ENCODE measurements at places on chromosomes 1 and 21.

DNA sequence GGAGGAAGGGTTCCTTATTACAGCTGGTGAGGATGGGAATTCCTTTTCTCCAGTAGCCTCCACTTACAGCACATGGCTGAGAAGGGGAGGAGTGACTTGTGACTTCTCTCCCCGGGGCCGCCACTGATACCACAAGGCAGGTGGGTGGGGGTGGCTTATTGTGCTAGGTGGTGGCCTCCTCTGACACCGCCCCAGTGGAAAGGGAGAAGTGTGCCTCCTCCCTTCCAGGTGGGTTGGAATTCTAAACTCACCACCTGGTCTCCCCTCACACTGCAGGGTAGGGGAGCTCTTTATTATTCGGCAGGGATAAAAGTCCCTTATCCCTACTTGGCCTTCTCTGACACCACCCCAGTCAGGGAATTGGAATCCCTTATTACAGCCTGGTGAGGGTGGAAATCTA, 89.5 kb downstream of the CCDC30 start:
- DNase-seq = no peak

GRCh38 chr1:40958210-40958609, 21.3 kb upstream of the CTPS1 start:
- DNase-seq = no peak

DNA sequence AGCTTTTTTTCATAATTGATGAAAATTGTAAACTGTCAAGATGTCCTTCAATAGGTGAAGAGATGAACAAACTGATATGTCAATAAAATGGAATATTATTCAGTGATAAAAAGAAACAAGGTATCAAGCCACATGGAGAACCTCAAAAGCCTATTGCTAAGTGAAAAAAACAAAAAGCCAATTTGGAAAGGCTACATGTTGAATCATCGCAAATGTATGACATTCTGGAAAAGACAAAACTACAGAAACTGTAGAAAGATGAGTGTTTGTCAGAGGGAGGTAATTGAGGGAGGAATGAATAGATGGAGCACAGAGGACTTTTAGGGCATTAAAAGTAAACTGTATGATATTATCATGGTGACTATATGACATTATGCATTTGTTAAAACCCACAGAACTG, 34.5 kb upstream of the USP25 start:
- DNase-seq = no peak

- DNase-seq = no peak
Measured at GRCh38 chr21:31554511-31555022, 104.9 kb upstream of the SOD1 start.

DNA sequence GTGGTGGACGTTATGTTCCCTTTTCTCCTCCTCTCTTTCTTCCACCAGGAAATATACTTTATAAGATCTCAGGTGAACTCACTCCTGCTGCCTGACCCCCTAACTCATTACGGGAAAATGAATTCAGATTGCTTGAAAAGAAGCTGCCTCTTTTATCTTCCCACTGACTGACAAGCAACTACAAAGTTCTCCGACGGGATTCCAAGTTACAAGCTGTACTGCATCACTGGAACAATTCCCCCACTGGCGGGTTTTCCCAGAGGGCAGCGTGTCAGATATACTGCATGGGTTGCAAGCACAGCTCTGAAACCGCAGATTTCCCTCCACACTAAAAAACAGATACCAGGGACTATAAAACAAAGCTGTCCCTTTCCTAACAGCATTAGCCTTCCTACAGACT, 390.6 kb downstream of the KCTD3 start:
- no peak for DNase-seq

DNA sequence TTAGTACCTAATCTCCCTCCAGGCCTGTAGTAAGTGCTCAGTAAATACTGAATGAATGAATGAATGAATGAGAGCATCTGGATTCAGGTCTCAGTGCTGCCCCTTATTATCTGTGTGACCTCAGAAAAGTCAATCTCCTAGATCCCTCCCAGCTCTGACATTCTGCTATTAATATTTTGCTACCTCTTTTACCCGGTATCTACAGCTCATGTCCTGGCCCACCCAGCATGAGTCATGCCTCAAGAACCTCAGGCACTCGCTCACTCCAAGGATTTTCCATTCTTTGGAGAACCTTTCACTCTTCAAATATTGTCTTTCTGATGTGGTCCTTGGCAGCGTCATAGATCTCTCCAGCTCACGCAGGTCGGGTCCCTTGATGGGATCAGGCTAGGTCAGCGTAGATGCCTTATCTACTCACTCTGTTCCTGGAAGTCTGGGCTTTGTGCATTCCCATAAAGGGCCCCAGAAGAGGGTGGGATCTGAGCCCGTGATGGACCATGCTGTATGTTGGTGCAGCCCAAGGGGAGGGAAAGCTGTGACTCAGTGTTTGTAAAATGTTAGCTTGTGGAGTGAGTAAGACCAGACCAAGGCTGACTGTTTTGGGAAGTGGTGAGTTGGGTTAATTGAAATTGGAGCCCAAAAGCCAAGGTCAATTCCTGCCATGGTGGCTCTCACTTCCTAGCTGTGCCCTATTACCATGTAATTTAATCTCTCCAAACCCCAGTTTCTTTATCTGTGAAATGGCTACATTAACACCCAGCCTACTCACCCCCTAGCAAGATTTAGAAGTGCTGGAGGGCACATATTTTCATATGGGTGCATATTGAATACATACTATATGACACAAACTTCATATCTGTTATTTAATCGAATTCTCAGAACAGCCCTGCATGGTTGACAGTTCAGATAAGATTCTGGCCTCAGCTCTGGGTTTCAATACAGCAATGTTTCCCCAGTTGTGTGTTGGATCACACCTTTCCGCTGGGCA, 214.1 kb upstream of the USP24 start:
- peak; percentile 97 for DNase-seq

DNA sequence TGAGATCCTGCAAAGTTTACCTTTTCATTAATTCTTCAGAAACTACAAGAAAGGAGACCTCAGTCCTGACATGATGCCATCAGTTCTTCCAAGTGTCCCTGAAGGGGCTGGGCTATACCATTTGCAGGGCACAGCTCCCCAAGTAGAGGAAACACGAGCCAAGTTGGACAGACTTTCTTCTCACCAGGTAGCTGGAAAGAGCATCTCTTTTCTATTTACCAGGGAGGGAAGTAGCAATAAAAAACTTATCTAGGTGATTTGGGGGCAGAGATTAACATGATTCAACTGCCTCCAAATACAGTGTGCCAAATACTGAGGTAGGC, 103.9 kb upstream of the KCND3 start:
- DNase-seq = no peak

DNA sequence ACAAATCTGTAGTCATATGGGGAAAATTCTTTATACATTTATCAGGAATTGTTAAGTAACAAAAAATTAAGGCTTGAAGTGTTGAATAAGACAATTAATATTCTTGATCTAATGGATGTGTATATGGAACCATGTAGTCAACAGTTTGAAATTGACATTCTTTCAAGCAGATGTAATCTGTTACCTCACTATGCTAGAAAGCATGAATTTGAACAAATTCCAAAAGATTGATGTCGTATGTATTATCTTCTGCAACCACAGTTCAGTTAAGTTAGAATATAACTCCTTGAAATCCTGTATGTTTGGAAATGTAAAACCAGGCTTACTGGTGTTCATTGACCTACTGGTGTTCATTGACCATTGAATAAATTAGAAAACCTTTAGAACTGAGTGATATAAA, 16.1 kb downstream of the CCDC18 start:
- DNase-seq = no peak

- no peak for DNase-seq
Measured at GRCh38 chr1:217188280-217189237, 442.3 kb downstream of the GPATCH2 start.

DNA sequence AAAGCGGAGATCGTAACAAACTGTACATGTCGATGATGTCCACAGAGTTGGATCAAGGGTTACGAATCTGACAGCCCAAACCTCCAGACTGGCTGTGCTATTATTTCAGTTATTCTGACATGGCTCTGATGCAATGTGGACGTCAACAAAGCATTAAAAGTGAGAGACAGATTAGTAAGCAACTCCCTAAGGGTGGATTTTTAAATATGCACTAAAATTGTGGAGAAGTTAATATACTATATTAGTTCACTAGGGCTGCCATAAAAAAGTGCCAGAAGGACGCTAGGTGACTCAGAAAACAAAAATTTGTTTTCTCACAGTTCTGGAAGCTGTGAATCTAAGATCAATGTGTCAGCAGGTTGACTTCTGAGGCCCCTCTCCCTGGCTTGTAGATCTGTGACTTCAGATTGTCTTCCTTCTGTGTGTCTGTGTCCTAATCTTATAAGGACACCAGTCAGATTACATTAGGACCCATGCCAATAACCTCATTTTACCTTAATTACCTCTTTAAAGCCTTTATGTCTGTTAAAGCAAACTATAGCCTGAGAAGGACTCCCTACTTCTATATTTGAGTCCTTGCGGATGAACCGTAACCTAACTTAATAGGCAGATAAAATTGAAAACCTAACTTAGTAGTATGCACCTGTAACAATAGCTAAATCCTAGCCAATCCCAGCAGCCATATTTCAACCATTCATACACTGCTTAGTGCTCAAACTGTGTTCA, 66.0 kb upstream of the BACH1 start:
- DNase-seq = no peak

GRCh38 chr1:243549108-243549507, 293.3 kb downstream of the SDCCAG8 start:
- DNase-seq = no peak

DNA sequence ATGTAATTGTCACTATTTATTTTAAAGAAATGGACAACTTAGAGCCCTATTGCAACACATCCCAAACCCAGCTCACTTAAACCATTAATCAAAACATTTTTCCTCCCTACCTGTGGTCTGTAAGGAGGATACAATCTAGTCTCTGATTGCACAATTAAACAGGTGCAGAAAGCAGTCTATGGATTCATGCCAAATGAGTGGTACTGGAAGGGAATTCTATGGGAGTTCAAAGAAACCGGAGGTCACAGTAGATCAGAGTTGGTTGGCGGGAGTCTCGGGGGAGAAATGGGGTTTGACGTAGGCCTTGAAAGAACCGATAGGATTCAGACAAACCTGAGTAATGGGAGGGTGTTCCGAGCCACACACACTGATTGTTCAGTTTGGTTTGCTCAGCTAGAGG, 314.9 kb downstream of the KIF26B start:
- DNase-seq = no peak

- peak; percentile 28 for DNase-seq
Measured at GRCh38 chr1:17236779-17237560, 11.9 kb upstream of the PADI3 start.

DNA sequence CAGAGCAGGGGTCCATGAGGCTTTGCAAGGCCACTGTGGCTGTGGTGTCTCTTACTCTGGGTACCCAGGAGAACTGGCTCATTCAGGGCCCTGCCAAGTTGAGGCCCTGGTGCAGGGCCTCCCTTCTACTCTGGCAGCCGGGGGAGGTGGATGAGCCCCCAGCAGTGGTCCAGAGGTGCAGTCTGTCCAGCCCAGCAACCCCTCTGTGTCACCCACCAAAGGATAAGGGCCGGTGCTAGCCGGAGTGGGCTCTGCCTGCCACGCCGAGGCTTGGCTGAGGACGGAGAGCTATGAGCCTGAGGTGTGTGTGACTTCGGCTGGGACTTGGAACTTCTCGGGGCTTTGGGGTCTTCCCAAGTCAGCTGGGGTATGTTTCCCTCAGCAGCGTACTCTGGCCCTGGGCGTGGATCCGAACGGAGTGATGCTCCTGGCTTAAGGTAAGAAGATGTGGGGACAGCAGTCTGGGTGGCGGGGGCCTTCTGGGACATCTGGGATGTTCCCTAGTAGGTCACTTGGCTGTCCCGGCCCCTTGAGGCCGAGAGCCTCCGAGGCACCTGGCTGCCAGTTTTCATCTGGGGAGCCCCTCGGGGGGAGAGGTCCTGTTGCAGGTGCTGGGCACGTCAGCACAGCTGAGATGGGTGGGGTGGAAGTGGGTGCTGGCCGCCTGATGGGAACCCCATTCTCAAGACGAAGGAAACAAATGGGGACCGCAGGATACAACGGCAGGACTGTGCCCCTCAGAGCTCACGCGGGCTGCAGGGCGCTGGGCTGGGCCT, 25.9 kb downstream of the RUNX3 start:
- no peak for DNase-seq

DNA sequence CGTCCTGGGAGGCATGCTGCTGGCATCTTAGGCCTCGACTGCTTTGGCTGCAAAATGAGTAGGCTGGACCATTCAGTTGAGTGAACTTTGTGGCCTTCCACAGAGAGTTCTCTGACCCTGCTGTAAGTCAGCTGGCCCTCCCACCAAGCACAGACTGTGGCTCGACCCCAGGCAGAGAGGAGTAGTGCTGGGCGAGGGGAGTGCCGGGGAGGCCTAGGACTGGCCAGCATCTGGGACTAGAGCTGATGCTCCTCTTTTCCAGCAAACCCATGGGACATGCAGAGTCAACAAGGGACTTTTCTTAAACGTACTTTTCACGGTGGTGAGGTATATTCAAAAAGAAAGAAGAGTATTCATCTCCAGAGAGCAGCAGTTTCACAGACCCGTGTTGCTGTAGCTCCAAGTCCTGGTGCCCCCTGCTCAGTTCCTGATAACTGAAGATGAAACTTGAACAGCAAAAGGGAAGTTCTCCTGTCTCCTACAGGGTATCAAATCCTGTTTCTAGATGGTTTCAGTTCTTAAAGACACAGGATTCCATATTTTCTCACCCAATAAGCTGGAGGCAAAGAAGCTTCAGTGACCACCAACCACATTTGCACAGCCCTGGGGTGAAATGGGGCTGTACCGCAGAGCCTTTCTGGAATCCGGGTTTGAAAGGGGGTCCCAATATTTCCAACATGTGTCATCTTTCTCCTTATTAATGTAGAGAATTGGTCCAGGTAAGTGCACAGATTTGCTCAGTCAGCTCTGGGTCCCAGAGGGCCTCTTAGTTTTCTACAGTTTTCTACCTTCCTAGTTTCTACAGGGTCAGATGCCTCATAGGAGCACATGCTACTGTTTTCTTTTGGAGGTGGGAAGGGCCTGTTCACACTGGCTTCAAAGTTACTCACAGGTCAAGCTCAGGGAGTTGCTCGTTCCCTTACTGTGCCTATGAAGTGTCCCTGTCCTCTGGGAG, 20.9 kb downstream of the BATF3 start:
- DNase-seq = no peak

- DNase-seq = no peak
Measured at GRCh38 chr1:186780076-186780475, 48.7 kb upstream of the PLA2G4A start.

DNA sequence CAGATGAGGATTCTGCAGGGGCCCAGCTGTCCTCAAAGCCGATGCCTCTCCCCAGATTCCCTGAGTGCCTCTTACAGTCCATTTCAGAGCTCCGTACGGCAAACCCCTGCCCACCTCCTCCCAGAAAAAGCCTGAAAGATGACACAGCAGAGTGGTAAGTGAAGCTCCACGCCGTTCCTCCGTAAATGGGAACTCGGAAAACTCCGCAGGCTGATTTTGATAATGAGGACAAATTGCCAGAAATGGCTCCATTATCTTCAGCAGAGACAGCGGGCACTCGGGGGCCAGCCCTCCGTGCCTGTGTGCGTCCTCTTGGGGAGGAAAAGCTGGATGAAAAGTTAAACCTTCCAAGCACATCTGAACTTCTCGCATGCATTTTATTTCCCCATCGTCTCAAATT, 81.1 kb downstream of the NPHP4 start:
- no peak for DNase-seq

- DNase-seq = no peak
Measured at GRCh38 chr1:99474350-99474893, 171.5 kb upstream of the PALMD start.

GRCh38 chr1:156559797-156560385, 12.5 kb downstream of the IQGAP3 start:
- no peak for DNase-seq

All from BJ (cell line).